ENCODE measurements at places on chromosomes 7 and 10.

DNA sequence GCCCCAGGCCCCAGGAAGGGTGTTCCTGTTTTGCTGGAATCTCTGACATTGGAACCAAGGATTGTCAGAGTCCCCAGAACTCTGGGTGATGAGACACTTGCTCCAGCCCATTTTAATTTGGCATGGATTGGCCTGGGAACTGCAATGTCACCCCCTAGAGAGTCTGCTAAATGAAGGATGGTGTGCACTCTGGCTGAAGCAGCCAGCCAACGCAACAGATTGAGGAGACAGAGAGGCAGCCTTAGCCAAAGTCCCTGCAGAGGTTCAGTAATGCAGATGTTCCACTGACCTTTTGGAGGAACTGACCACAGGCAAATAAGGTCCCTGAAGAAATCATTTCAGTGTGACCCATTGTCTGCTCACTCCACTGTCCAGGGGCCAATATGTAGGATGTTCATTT, 13.4 kb downstream of the LRRC18 start:
- DNase-seq, result no peak
- H3K4me3 ChIP-seq, result no peak overlapping the region
- H3K36me3 ChIP-seq, result no peaks in the 10 kb centered on the region

GRCh38 chr7:132603220-132603833, 27.1 kb upstream of the PLXNA4 start:
- H3K4me1 ChIP-seq, result no peaks in the 10 kb centered on the region
- H3K36me3 ChIP-seq, result no peaks in the 10 kb centered on the region
- no peak overlapping the region for H3K27ac ChIP-seq
- H3K4me3 ChIP-seq, result no peak overlapping the region

DNA sequence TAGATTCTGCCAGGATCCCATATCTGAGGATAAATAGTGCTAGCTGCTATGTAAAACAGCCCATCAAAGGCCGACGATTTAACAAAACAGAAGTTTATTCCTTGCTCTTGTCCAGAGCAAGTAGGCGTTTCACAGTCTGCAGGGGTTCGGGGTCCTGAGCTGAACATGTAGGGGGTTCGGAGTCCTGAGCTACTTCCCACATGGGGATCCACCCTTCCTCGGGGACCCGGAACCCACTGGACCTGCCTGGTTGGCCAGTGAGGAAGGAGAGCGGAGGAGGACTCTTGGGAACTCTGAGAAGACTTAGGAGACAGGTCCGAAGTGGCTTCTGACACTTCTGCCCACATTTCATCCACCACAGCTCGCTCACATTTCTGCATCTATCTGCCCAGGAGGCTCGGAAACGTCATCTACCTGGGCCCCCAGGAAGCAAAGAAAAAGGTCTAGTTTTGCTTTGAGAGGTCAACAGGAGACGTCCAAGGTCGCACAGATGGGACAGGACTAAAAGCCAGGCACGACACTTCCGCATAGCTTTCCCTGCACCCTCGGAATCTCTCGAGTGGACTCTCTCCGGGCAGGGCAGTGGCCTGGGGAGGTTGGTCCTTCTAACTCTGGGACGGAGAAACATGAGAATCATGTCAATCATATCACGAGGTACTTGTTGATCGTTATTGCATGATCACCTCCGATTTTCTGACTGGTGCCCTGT, 86.4 kb downstream of the MICALL2 start:
- no peak overlapping the region for H3K27ac ChIP-seq
- no peak for DNase-seq
- H3K4me3 ChIP-seq, result no peak overlapping the region
- H3K4me1 ChIP-seq, result peaks cover 16% of the 10 kb centered on the region

- H3K27ac ChIP-seq, result peak overlapping the region; percentile 92
- no peaks in the 10 kb centered on the region for H3K4me1 ChIP-seq
- DNase-seq, result peak; percentile 16
- peak overlapping the region; percentile 93 for H3K4me3 ChIP-seq
- H3K36me3 ChIP-seq, result peaks cover 32% of the 10 kb centered on the region
These were observed 519 bp downstream of the PITRM1 start for GRCh38 chr10:3172081-3172445.

DNA sequence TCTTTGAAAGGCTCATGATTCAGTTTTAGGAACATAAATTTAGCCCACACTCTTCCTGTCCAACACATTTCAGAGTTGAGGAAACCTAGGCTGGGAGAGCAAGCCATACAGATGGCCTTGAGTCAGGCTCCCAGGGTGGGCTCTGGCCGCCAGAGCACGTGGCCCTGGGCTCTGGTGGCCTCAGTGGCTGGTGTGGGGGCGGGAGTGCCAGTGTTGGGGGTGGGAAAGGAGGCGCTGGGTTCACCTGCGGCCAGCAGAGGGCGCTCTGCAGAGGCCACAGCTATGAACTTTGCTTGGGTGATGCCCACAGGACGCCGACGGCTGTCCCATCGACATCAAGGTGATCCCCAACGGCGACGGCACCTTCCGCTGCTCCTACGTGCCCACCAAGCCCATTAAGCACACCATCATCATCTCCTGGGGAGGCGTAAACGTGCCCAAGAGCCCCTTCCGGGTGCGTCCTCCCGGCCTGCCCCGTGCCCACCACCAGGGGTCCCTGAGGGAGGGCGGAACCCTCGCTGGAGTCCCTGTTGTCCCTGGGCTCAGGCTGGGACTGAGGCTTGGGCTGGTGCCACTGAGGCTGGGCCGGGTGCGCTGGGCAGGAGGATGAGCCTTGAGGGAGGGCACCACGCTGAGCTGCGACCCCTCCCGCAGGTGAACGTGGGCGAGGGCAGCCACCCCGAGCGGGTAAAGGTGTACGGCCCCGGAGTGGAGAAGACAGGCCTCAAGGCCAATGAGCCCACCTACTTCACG, 11.9 kb downstream of the FLNC start:
- H3K4me3 ChIP-seq, result no peak overlapping the region
- H3K27me3 ChIP-seq, result no peaks in the 10 kb centered on the region
- no peak for DNase-seq
- H3K36me3 ChIP-seq, result no peaks in the 10 kb centered on the region
- no peak overlapping the region for H3K27ac ChIP-seq

- no peak overlapping the region for H3K4me3 ChIP-seq
- DNase-seq, result no peak
- no peak overlapping the region for H3K27ac ChIP-seq
- no peaks in the 10 kb centered on the region for H3K36me3 ChIP-seq
- H3K27me3 ChIP-seq, result no peaks in the 10 kb centered on the region
- H3K4me1 ChIP-seq, result no peaks in the 10 kb centered on the region
These were observed 2.6 kb upstream of the GIMAP4 start for GRCh38 chr7:150564566-150564965.

DNA sequence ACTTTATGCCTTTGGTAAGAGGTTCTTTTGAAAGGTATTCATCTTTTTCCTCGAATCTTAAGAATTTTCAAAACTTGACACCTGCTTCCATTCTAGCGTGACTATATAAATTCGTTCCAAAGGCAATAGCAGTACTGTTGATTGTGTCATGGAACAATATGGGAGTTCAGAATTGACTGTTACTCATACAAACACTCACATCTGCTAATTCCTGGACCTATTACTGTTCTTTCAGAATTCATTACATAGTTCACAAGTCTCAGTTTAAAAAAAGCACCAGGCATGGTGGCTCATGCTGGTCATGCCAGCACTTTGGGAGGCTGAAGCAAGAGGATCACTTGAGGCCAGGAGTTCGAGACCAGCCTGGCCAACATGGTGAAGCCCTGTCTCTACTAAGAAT, 80.9 kb downstream of the CACNB2 start:
- no peak overlapping the region for H3K27ac ChIP-seq
- no peaks in the 10 kb centered on the region for H3K36me3 ChIP-seq
- H3K4me3 ChIP-seq, result no peak overlapping the region

DNA sequence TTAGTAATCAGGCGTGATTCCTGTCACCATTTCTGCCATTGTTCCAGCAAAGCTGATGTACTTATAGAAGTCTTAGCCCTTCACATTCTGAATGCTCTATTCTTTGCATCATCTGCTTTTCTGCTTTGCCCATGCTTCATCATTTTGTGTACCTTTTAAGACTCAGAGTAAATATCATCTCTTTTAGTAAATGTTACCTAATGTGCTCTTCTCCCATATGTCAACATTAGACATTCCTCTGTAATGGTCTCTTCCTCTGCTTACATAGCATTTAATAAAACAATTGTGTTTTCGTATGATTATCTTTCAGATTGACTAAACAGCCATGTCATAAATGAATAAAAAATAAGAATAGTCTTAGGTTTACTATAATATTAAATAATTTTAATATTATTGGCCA, 719.6 kb upstream of the GRM3 start:
- no peaks in the 10 kb centered on the region for H3K27me3 ChIP-seq
- no peaks in the 10 kb centered on the region for H3K36me3 ChIP-seq
- no peaks in the 10 kb centered on the region for H3K4me1 ChIP-seq
- H3K27ac ChIP-seq, result no peak overlapping the region

DNA sequence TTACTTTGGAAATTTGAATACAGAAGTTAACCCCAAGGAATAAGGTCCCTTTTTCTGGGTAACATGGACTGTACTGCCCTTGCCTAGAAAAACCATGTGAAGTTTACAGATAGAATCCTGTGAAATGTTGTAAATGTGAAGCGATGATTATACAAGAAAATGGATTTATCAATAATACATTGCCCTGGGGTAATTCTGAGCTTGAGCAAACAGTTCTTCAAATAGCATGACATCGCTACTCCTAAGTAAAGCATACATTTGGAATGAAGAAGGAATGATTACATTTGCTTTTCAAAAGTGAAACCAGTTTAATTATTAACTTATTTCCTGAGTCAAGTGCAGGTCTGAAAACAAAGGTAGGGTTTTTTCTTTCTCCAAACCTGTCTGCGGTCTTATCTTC, 43.3 kb upstream of the FZD8 start:
- no peaks in the 10 kb centered on the region for H3K27me3 ChIP-seq
- no peaks in the 10 kb centered on the region for H3K4me1 ChIP-seq
- H3K27ac ChIP-seq, result no peak overlapping the region
- no peak for DNase-seq
- H3K36me3 ChIP-seq, result no peaks in the 10 kb centered on the region
- no peak overlapping the region for H3K4me3 ChIP-seq

DNA sequence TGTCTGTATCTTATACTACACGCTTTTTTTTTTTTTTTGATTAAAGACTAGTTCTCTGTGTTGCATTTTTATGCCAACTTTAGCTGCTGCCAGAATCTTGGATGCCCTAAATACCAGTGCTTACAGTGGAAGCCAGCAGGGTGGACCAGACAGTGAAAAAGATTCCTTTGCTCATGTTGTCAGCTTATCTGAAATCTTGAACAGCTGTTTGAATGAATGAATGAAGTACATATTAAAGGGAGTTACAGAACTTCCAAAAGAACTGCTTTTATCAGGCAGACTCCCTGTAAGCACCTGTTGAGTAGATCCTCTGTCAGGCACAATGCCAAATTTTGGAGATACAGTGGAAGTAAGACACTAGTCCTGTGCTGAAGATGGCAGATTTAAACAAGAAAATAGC, 184.9 kb downstream of the PPP1R9A start:
- H3K36me3 ChIP-seq, result no peaks in the 10 kb centered on the region
- no peak overlapping the region for H3K4me3 ChIP-seq
- no peaks in the 10 kb centered on the region for H3K4me1 ChIP-seq
- no peak for DNase-seq
- H3K27ac ChIP-seq, result no peak overlapping the region

GRCh38 chr7:141074162-141074991, 513 bp downstream of the TMEM178B start:
- DNase-seq, result no peak
- peak overlapping the region; percentile 48 for H3K4me3 ChIP-seq
- no peaks in the 10 kb centered on the region for H3K4me1 ChIP-seq
- H3K36me3 ChIP-seq, result no peaks in the 10 kb centered on the region
- H3K27me3 ChIP-seq, result no peaks in the 10 kb centered on the region

GRCh38 chr10:77637532-77638320, at the start of gene KCNMA1:
TSS of gene KCNMA1 (minus strand) at chr10:77637808.
- H3K36me3 ChIP-seq, result no peaks in the 10 kb centered on the region
- no peak within 1 kb of the TSS for H3K27ac ChIP-seq
- H3K4me1 ChIP-seq, result no peaks in the 10 kb centered on the region
- peaks cover 50% of the 10 kb centered on the region for H3K27me3 ChIP-seq
- H3K4me3 ChIP-seq, result peak within 1 kb of the TSS; percentile 23

DNA sequence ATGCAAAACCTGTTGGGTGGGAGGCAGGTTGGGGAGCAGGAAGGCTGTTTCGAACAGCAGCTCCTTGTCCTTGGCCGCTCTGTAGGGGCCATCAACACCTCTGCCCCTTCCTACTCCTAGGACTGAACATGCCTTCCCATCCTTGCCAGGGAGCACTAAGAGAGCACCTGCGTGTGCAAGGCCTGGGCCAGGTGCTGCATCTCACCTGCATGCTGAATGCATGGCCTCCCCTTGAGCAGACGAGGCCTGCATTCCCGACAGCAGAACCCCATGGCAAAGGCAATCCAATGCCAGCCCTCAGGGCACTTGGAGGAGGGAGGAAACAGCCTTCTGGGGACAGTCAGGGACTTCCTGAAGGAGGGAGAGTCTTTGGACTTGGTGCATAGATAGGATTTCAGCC, 11.0 kb downstream of the VSIR start:
- H3K4me1 ChIP-seq, result peaks cover 69% of the 10 kb centered on the region
- H3K27ac ChIP-seq, result no peak overlapping the region
- DNase-seq, result no peak
- H3K4me3 ChIP-seq, result no peak overlapping the region
- no peaks in the 10 kb centered on the region for H3K27me3 ChIP-seq

DNA sequence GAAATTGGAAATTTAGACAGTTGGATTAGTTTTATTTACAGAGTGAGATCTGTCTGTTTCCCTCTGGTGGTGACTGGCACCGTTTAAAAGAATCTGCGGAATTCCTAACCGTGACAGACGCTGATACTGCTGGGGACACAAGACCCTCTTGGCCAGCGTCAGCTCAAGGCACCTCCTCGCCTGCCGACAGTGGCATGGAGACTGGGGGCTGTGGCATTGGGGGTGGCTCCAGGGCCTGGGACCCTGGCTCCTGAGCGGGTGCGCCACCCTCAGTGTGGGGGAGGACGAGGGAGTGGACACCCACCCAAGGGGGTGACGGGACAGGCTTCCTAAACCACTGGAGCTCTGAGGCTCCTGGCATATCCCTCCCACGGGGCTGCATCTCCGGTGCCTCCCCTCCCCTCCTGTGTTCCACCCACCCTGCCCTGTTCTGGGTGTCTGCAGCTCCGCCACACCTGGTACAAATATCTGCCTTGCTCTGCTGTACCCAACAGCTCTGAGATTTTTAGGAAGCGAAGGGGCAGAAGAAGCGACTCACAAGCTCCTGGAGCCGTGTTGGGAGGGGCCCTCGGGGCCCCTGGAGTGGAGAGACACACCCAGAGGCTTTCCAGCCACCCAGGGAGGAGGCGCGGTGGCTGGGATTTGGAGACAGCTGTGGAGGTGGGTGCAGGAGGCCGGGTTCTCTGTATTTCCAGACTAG, 178.7 kb downstream of the DNAJB6 start:
- DNase-seq, result no peak
- no peaks in the 10 kb centered on the region for H3K36me3 ChIP-seq
- H3K4me1 ChIP-seq, result no peaks in the 10 kb centered on the region
- no peak overlapping the region for H3K27ac ChIP-seq
- H3K27me3 ChIP-seq, result no peaks in the 10 kb centered on the region
- no peak overlapping the region for H3K4me3 ChIP-seq

- DNase-seq, result no peak
- H3K27ac ChIP-seq, result no peak overlapping the region
- H3K4me1 ChIP-seq, result peaks cover 28% of the 10 kb centered on the region
- no peaks in the 10 kb centered on the region for H3K36me3 ChIP-seq
- peak overlapping the region; percentile 0 for H3K4me3 ChIP-seq
- H3K27me3 ChIP-seq, result no peaks in the 10 kb centered on the region
These were observed 95.1 kb upstream of the DIP2C start for GRCh38 chr10:784403-785088.

Data from tibial nerve (tissue), 4 donors.